LHCN-M2 (cell line): ENCODE measurements at places on chromosomes 6 and 20.

DNA sequence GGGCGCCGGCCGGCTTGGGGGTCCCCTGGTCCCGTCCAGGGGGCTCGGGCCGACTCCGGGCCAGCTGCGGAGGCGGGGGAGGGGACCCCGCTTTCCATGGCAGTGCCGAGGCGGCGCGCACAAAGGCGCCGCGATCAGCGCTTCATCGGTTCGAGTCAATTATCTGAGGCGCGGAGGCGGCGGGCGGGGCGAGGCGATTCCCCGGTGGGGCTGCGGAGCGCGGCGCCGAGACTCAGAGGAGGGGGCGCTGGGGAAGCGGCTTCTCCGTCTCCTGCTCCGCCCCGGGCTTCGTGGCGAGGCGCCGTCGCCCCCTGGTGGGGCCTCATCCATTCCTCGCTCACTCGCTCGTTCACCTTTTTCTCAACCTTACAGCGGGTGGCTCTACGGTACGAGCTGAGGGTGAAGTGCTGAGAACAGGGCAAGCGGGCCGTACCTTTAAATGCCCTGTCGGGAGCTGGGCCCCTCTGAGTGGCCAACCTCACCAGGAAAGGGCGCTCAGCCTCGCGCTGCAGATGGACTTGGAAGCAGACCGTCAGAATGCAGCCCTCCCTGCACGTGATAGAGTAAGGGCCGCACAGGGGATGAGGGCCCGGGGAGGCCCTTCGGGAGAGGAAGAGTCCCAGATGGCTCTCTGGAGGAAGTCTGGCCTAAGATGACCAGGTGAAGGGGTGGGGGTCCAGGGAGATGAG lies 39.9 kb downstream of the SLC52A3 start:
- no peak for DNase-seq

DNA sequence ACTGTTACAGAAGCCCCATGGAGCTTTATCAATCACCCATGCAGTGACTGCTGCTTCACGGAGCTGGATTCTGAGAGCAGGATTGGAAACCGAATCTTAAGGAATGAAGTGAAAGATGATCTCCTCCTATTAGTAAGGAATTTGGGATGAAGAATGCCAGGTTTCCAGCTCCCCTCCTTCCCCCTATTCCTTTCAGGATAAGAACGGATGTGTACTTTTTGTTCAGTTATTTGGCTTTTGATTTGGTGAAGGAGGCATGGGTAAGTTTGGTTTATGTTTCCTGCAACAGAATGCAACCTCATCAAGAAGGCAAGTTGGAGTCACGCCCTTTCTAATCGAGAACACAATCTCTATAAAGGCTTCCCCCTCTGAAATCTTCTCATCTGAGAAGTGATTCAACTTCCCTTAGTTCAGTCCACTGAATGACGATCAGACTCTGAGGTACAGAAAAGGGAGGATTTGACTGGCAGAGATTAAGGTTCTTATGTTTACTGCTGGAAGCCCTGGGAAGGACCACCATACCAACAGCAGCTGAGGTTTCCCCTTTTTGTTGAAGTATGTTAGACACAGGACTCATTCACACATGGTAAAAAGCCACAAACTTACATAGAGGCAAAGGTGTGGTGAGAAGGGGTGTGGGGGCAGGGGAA lies 5.5 kb downstream of the ELMO2 start:
- no peak for DNase-seq

- peak; percentile 99 for DNase-seq
Observed at GRCh38 chr6:93784794-93785693, 365.7 kb upstream of the EPHA7 start.

DNA sequence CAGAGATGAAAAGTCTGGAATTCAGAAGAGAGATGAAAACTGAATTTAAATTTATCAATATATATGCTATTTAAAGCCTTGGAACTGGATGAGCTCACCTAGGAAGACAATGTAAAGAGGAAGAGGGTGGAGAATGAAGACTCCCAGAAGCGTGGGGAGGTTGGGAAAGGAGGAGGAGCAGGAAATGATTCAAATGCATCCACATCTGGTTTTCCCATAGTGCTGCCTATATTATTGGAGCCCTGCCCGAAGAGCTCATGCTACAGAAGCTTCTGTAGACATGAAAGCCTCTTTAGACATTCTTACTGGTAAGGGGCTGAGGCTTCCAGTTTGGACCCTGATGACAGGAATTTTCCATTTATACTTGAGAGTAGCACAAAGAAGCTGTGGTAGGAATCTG lies 19.2 kb downstream of the PDE7B start:
- peak; percentile 14 for DNase-seq

- DNase-seq = no peak
Observed at GRCh38 chr6:147561726-147562125, 53.2 kb downstream of the SAMD5 start.

DNA sequence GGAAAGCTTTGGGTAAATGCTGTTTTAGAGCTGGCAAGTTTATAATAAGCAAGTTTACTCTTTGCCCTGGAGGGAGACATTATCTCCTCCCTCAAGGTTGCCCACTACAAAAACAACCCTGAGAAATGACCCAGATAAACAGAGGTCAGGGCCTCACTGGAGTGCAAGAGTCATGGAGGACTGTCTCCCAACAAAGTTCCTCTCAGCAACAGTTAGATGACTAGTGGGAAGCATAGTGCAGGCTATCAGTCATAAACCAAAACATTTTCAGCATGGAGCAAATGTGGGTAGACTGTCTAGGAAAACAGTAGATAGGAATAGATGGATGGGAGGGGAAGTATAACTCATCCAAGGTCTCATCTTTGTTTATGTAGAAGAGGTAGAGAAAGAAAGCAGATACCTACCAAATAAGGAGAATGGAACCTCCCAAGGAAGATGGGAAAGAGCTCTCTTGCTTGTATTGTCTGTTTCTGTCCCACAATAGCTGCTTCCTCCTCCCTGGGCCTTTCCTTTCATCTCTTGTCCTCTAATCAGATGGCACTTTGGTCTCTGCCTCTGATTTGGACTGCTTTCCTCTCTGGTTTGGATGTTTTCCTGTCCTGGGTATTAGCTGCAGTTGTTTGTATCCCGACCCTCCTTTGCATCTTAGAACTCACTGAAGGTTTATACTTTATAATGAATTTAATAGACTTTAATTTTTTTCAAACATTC lies 95.4 kb downstream of the WASF1 start:
- DNase-seq = no peak

- DNase-seq = peak; percentile 100
Observed at GRCh38 chr20:35768731-35769664, 2.8 kb upstream of the PHF20 start.

- no peak for DNase-seq
Observed at GRCh38 chr6:70274338-70274737, 28.5 kb downstream of the COL9A1 start.

DNA sequence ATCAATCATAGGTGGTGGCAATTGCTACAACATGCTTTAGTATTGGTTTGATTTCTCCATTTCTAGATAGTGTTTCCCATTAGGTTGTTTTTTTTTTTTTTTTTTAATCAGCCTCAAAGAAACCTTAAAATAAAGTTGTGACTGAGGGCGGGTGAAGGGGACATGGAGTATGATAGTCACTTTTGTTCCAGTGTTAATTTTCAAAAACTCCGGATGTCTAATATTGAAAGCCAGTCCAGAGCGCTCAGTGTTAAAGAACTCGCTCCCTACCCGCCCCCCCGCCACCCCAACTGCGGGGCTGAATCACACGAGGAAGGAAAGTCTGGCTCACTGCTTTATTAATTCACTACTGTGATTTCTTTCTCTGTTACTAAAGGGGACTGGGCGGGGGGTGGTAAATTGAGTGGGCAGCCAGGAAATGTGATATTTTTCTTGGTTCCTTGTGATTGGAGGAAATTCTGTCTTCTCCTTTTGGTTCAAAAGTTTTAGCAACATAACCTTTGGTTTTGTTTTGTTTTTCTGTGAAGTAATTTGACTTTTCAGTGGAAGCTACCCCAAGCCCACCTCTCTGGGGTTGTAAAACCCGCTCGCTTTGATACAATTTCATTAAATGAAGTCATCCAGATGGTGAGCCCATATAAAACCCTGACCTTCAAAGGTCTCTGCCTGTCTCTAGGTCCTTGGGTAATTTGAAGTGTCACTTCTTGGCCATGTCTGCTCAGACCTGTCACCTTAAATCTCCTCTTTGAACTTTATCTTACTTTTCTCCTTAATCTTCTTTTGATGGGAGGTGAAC lies 38.0 kb downstream of the TNFAIP3 start:
- DNase-seq = peak; percentile 29
